ENCODE measurements at places on chromosomes 12 and 14. TPM values are rescaled to one million over a fixed set of nuclear protein-coding genes. Genes with fewer than 3 reads are reported as not detected.

DNA sequence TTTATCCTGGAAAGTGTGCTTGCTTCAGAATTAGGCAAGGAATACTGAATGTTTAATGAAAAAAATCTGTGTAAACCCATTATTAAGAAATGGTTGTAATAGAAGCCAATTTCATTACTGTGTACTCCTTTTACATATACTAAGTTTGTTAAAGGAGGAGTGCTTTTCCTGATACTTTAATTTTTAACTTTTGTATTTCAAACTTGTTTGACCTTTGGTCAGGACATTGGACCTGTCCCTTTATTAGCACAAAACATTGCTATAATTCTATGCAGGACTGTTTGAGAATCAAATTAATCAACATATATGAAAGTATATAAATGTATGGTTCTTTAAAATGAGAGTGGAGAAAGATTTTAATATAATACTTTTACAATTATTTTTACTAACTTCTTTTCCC is 659.6 kb downstream of the TMTC2 start:
- DNase-seq: no peak

DNA sequence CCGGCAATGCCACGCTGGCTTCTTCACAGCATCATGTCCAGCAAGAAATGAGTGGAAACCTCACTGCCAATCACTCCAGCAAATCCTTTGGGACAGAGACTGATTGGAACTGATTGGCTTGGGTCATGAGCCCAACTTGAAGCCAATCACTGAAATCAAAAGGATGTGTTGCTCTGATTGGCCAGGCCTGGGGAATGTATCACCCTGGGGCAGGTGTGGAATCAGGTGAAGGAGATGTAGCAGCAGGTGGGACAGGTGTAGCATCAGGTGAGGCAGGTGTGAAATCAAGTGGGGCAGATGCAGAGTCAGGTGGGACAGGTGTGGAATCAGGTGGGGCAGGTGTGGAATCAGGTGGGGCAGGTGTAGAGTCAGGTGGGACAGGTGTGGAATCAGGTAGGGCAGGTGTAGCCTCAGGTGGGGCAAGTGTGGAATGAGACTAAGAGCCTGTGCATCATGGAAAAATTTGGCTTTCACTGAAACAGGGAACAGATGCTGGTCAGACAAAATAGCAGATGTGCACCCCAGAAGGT is 206.4 kb downstream of the SLC15A4 start:
- no peak for DNase-seq

- DNase-seq: peak; percentile 27
Observed at GRCh38 chr12:93441081-93441616, 598 bp downstream of the UBE2N start.

DNA sequence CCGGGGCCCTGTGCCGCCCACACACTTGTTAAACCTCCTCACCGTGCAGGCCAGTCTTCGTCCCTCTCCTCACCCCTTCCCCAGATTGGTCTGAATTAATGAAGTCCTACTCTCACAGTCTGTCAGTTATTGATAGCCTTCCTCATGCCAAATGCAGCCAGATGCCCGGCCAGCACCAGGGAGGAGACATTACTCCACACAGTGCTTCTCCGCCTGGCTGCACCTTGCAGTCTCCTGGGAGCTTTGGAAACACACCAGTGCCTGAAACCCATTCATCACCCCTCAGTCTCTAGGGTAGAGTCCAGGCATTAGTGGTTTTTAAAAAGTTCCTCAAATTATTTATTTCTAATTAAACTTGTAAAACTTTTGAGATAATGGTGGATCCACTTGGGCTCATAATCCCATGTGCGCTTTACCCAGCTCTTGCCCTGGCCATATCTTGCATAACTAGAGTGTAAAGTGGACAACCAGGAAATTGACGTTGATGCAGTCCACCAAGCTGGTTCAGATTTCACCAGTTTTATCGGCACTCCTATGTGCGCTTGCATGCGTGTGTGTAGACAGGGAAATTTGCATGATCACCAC is 38.2 kb upstream of the TSPAN9 start:
- no peak for DNase-seq

- DNase-seq: no peak
Observed at GRCh38 chr12:30624009-30624408, 71.7 kb downstream of the IPO8 start.

- no peak for DNase-seq
Observed at GRCh38 chr12:106739815-106740530, 34.5 kb upstream of the RIC8B start.

- no peak for DNase-seq
Observed at GRCh38 chr12:114274131-114274530, 131.8 kb downstream of the TBX5 start.

DNA sequence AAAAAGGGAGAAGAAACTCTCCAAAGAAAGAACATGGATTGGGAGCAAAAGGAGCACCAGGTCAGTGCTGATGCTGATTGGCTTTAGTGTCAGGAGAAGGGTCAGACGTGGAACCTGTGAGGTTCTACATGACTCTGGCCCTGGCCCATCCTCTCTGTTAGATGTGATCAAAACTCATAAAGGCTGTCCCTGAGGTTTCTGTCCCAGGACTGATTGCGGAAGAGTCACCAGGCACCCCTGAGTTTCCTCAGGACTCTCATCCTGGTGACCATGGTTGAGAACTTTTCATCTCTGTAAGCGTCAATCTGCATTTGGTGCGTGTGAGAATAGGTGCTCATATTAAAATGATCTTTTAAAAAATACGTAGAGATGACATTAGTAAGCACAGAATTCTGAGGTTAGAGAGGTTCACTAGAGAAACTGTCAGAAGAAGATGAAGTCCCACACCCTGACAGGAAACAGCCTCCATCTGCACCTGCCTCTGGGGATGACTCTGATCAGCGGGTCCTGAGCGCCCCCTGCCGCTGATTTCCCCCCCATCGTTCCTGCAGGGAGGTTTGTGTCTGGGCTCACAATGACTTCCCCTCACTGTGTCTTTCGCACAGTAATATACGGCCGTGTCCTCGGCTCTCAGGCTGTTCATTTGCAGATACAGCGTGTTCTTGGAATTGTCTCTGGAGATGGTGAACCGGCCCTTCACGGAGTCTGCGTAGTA is 741.8 kb downstream of the TMEM121 start:
- peak; percentile 97 for DNase-seq

- DNase-seq: no peak
Observed at GRCh38 chr12:106954462-106955376, 988 bp upstream of the TMEM263 start.

DNA sequence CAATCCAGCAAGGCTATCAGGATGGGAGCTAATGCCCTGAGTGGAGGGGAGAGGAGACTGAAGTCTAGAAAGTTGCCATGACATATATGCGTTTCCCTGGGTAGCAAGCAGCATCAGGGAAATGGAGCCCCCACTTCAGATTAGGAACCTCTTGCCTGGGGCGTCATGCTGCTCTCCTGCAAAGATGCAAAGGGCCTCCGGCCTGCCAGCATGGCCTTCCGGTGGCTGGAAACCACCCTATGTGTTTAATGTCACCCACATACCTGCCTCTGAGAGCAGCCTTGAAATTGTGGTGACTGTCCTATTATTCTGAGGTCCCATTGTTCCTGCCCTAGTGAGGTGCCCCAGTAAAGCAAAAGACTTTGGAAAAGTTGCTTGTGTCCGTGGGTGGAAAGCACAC is 10.0 kb upstream of the IFI27L2 start:
- DNase-seq: no peak

DNA sequence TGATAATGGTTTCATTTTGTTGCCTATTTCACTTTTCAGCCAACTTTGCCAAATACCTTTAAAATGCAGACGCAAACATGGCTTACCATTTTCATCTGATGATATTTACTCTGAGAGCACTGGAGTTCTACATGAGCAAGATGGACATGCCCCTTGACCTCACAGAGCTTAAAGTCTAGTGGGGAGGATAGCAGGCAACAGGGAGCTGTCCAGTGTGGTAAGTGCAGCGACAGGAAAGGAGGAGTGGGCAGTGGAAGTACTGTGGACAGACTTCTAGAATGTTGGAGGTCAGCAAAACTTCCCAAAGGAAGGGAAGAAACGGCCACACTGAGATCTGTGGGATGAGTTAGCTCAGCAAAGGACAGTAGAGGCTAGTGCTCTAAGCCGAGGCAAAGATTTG is 25.3 kb downstream of the LRIG3 start:
- DNase-seq: no peak

GRCh38 chr14:59438195-59438647 is 27.0 kb downstream of the GPR135 start:
- DNase-seq: no peak

DNA sequence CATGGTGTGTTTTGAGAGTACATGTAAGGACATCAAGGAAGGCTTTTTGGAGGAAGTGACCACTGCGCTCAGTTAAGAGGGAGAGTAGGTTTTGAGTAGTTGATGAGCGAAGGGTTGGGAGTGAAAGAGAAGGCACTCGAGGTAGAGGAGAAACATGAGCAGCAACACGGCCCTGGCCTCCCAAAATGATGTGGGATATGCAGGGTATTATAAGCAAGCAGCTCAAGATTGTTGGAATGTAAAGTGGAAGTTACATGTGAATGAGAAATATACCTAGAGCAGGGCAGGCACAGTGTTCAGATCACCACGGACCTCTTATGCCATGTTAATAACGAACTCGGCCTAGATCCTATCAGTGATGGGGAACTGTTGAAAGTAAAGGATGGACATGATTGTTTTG is 2.1 kb upstream of the ARHGDIB start:
- DNase-seq: no peak

DNA sequence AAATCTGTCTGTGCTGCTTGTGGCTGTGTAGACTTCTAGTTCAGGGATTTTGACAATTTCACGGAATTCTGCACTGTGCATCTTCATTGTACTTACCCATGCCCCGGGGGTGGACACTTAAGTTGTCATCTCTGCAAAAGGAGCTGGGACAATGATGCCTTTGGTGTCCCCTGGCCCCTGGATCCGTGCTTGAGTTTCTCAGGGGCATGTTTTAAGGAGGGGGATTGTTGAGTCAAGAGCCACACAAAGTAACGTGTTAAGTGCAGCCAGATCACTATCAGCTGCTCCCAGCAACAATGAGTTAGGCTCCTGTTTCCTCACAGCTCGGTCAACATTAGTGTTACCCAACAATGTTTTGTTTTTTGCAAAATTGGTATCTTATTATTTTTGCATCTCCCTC is 305.0 kb upstream of the DIO3 start:
- DNase-seq: no peak

DNA sequence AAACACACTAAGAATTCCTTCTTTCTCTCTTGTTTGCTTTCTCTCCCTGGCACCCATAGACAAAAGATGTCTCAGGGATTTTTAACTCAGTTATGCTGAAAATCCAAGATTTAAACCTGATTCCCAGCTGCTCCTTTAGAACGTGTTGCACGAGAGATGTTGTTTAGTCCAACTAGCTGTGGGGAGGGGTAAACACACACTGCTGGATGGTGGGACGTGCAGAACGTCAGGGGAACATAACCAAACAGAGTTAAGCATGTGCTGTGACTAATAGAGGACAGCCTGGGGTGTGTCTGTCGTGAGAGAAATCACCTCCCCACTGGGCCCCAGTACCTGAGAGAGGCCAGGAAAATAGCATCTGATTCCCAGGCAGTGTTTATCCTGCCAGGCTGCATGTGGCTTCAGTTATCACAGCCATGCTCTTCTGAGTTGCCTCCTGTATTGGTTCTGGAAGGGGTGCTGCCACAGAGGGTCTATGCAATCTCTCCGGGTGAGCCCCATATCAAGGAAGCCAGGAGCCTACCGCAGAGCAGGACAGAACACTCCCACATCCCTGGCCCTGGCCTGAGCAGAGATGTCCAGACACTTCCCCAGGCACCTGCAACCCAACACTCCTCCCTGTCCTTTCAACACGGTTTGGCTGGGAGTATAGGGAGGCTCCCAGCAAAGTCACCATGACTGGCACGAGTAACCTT is 112.7 kb upstream of the EGLN3 start:
- no peak for DNase-seq

- no peak for DNase-seq
Observed at GRCh38 chr14:105398726-105399465, 558 bp downstream of the TEX22 start.

- DNase-seq: no peak
Observed at GRCh38 chr14:44211718-44212117, 295.4 kb downstream of the FSCB start.

DNA sequence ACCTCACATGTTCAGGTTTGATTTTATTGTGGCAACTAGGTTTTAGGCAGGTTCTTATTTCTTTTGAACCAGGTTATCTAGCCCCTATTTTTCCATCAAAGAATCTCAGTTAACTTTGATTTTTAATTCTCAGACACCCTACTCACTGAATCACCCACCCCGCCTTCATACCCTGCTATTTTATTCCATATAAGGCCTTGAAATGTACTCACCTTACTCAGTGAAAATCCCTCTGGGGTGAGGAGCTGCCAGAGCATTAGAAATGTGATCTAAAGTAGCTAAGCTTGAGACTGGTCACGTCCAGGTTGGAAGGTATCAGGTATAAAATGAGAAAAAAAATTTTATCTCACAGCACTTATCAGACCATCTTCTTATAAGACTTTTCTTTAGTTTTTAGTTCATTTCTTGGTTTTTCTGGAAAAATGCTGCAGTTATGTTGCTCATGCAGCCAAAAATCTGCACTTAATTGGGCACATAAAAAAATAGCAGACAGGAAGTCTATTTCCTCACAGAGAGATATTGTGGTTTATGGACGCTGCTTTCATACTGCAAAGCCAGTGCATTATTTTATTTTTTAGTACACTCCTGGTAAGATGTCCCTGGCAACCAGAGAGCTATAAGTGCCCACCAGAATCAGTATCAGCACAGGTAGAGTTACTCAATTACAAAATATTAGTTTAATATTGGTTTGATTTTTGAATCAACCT is 101.5 kb upstream of the CCDC91 start:
- no peak for DNase-seq

DNA sequence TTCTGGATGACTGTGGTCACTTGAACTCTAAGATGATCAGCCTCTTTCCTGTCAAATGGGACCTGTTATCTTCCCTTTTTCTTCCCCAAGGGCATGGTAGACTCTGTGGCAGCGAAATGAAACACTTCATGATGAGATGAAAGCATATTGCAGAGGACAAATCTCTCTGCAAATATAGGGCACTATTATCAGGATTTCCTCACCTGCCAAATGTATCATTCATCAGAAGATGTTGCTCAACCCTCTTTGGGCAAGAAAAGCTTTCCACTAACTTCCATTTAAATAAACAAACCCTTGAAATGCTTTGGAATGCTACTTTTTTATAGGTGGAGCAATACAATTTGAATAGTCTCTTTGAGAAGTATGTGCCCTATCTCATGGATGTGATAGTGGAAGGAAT is 105.0 kb downstream of the DNAH10 start:
- DNase-seq: no peak

Gene RNASE8
- total RNA-seq: not detected

Gene SERPINA5
- not detected for total RNA-seq

Gene LUM
- 0.27 TPM for total RNA-seq

Gene FGF23
- total RNA-seq: not detected

Gene TEDC1
- 29.1 TPM for total RNA-seq

Gene IGF1
- total RNA-seq: under 0.01 TPM

Gene HNRNPA1
- total RNA-seq: 941 TPM

Gene PSMA6
- total RNA-seq: 153 TPM

Gene HAL
- total RNA-seq: 3.2 TPM

Gene PMCH
- total RNA-seq: not detected

Gene RNF34
- total RNA-seq: 53.1 TPM

Gene BCL7A
- 38.8 TPM for total RNA-seq

Gene FAM90A1
- under 0.01 TPM for total RNA-seq

Gene FAR2
- total RNA-seq: 40.4 TPM

Gene TDRD9
- 1.6 TPM for total RNA-seq

Measured in hematopoietic multipotent progenitor cell (in vitro differentiated cells).